ENCODE measurements at places on chromosomes 1 and 21. TPM values are rescaled to one million over a fixed set of nuclear protein-coding genes. Genes with fewer than 3 reads are reported as not detected.

- peaks cover 7% of the 10 kb centered on the region for H3K4me1 ChIP-seq
- no peak overlapping the region for H3K4me3 ChIP-seq
- H3K27ac ChIP-seq, result no peak overlapping the region
- peaks cover 11% of the 10 kb centered on the region for H3K27me3 ChIP-seq
These were observed 12.5 kb downstream of the SDC3 start for GRCh38 chr1:30895944-30896660.

- DNase-seq, result no peak
- no peak overlapping the region for H3K4me3 ChIP-seq
- H3K4me1 ChIP-seq, result no peaks in the 10 kb centered on the region
- no peak overlapping the region for H3K27ac ChIP-seq
These were observed 473.0 kb upstream of the VAMP3 start for GRCh38 chr1:7298145-7298544.

The CCNL2 gene
- total RNA-seq, result 266 TPM

DNA sequence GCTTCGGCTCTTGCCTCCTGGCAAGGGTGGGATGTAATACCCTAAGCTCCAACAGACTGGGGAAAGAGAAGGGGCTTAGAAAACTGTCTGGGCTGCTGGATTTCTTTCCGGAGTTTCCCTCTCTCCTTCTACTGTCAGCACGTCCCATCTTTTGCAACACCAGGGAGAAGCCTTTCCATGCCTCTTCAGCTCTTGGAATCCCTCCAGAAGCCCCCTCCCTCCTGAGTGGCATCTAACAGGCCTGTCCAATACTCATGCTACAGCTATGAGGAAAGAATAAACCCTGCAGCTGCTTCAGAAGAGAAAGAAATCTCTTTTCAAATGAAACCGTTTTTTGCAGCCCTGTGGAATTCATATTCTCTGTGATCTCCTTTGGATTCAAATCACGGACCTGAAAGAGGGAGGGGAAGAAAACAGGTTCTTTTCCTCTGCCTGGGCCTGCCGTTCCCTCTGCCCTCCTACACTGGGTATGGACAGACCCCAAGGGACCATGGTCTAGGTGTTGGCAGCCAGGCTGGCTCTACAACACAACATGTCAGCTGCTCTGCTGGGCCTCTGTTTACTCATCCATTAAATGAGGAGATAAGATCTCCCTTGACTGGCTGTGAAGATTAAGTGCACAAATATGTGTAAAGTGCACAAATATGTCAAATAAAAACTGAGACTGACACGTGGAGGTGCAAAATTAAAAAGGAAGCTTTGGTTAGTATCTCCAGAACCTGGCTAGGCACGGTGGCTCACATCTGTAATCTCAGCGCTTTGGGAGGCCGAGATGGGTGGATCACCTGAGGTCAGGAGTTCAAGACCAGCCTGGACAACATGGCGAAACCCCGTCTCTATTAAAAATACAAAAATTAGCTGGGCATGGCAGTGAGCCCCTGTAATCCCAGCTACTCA is 6.0 kb upstream of the CAPN2 start:
- peak overlapping the region; percentile 30 for H3K27ac ChIP-seq
- no peaks in the 10 kb centered on the region for H3K36me3 ChIP-seq
- H3K4me3 ChIP-seq, result no peak overlapping the region
- H3K27me3 ChIP-seq, result peaks cover 3% of the 10 kb centered on the region

DNA sequence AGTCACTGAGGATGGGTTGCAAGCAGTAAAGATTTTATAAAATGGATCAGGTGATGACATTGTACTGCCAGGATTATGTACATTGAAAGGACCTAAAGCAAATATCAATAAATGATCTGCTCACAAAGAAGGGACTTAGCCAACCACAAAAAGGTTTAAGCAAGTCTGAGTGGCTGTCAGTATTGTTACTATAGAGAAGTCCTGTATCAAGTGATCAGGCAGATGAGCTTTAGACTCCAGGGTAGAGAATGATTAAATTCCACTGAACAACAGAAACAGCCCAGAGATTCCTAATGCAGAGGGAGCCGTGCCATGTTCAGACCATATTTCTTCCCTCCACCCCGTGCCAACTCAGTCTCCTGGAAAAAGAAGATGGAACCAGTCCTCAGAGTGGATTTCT is 138.9 kb downstream of the SETD4 start:
- H3K4me1 ChIP-seq, result no peaks in the 10 kb centered on the region
- H3K27me3 ChIP-seq, result no peaks in the 10 kb centered on the region
- no peaks in the 10 kb centered on the region for H3K36me3 ChIP-seq
- no peak overlapping the region for H3K4me3 ChIP-seq

GRCh38 chr1:110243574-110243973 is 33.5 kb downstream of the KCNC4 start:
- DNase-seq, result no peak
- H3K36me3 ChIP-seq, result peaks cover 28% of the 10 kb centered on the region
- H3K4me3 ChIP-seq, result no peak overlapping the region
- H3K27me3 ChIP-seq, result peaks cover 18% of the 10 kb centered on the region
- peaks cover 28% of the 10 kb centered on the region for H3K4me1 ChIP-seq

- H3K36me3 ChIP-seq, result no peaks in the 10 kb centered on the region
- DNase-seq, result no peak
- H3K27ac ChIP-seq, result no peak overlapping the region
These were observed 6.3 kb upstream of the FOXD2 start for GRCh38 chr1:47431534-47431933.

DNA sequence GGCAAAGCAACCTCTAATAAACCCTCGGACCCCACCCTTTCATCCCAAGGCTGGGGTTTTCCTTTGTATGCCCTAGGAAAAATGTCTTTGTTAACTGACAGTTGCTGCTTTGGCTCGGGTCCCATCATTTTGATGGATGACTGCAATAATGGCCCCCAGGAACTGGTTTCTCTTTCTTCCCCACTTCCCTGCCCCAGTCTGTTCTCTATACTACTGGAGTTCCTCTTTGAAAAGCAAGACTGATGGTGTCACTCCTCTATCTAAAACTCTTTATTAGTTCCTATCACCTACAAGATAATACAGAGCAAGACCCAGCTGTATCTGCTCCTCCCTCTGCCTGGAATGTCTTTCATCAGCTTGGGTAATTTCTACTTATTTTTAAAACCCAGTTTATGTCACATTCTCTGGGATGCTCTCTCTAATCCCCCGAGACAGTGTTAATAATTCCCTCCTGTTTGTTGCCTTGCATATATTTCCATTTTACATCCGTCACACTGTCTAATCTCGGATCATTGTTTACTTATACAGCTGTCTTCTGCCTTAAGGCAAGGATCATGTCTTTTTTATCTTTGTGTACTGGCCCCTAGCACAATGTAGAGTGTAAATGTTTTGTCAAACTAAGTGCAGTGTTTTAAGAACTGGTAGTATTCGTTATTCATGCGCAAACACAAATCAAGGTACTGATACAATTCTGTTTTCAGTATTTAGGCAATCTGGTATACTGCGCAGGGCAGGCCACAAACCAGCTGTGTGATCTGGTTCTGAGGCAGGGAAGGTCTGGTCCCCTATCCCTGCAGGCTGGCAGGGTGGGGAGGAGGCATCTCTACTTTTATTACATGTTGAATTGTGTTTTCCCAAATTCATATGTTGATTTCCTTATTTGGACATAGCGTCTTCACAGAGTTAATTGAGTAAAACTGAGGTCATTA is 16.1 kb downstream of the SLAMF1 start:
- no peak overlapping the region for H3K4me3 ChIP-seq
- peaks cover 5% of the 10 kb centered on the region for H3K27me3 ChIP-seq
- H3K4me1 ChIP-seq, result peaks cover 4% of the 10 kb centered on the region
- DNase-seq, result no peak
- H3K27ac ChIP-seq, result no peak overlapping the region

The TMEM82 gene
- not detected for total RNA-seq

- peaks cover 8% of the 10 kb centered on the region for H3K27me3 ChIP-seq
- no peak overlapping the region for H3K27ac ChIP-seq
- peaks cover 53% of the 10 kb centered on the region for H3K4me1 ChIP-seq
- no peak overlapping the region for H3K4me3 ChIP-seq
- peaks cover 8% of the 10 kb centered on the region for H3K36me3 ChIP-seq
- DNase-seq, result no peak
These were observed 11.8 kb downstream of the LAPTM5 start for GRCh38 chr1:30745834-30746208.

DNA sequence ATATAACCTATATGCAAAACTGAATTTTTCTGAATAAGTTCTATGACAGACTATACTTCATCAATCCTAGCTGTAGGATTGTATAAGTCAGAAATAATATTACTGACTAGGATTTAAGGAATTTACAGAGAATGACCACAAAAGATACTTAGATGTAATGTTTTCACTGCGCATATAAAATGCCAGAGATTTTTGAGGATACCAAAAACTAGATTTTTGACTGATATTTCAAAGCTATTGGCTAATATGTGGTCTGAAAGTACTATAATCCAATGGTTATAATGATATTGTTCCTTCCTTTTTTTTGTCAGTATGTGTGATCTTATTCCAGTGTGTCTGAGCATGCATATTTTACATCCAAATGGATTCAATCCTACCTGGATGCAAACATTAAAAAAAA is 17.0 kb upstream of the IFI44L start:
- H3K4me3 ChIP-seq, result no peak overlapping the region
- no peak for DNase-seq
- no peaks in the 10 kb centered on the region for H3K36me3 ChIP-seq
- H3K27ac ChIP-seq, result no peak overlapping the region
- H3K4me1 ChIP-seq, result peaks cover under 1% of the 10 kb centered on the region

The FMN2 gene
- 2.6 TPM for total RNA-seq

GRCh38 chr1:231170875-231171274 is 9.0 kb downstream of the TRIM67 start:
- no peak overlapping the region for H3K4me3 ChIP-seq
- H3K27ac ChIP-seq, result no peak overlapping the region
- no peaks in the 10 kb centered on the region for H3K4me1 ChIP-seq
- DNase-seq, result no peak

DNA sequence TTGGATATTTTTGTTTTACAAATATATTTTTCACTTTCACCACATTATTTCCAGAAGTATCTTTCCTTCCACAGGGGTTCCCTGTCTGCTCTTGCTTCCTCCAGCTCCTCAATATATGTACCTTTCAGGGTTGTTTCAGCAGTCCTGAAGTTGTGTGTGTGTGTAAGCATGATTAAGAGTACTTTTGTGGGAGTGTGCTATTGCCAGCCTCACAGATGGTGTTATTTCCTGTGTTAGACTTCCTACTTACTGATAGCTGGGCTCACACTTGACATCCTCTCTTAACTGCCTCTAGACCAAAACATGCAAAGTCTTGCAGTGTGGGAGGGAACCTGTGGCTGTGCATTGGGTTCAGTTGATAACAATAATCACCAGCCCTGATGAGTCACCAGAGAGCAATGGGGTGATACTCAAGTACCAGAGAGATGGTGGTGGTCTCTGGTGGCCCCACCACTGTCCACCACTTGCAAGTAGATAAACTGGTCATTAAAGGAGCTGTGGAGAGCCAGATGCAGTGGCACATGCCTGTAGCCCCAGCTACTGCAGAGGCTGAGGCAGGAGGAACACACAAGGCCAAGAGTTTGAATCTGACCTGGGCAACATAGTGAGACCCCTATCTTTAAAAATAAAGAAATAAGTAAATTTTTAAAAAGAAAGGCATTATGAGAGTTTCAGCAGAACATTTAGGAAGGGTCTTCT is 126.7 kb downstream of the NR5A2 start:
- H3K27me3 ChIP-seq, result peaks cover 4% of the 10 kb centered on the region
- H3K36me3 ChIP-seq, result no peaks in the 10 kb centered on the region
- peak; percentile 11 for DNase-seq
- peak overlapping the region; percentile 69 for H3K27ac ChIP-seq
- H3K4me3 ChIP-seq, result no peak overlapping the region

DNA sequence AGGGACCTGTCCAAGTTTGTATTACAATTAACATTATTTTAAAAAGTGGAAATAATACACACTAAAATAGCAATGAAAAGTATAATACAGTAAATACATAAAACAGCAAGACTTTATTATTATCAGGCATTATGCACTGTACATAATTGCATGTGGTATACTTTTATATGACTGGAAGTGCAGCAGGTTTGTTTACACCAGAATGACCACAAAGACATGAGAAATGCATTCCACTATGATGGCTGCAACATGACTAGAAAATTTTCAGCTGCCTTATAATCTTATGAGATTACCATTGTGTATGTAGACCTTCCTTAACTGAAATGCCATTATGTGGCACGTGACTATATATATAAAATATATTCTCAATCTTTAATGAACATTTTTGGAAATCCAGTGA is 1699.6 kb downstream of the KCNT2 start:
- H3K36me3 ChIP-seq, result no peaks in the 10 kb centered on the region
- H3K4me3 ChIP-seq, result no peak overlapping the region
- no peaks in the 10 kb centered on the region for H3K27me3 ChIP-seq
- no peaks in the 10 kb centered on the region for H3K4me1 ChIP-seq
- H3K27ac ChIP-seq, result no peak overlapping the region
- no peak for DNase-seq

The LRRC3 gene
- 9.1 TPM for total RNA-seq

The S100A3 gene
- not detected for total RNA-seq

- peak within 1 kb of the TSS; percentile 49 for H3K27ac ChIP-seq
- H3K4me3 ChIP-seq, result no peak within 1 kb of the TSS
- H3K27me3 ChIP-seq, result no peaks in the 10 kb centered on the region
- peak; percentile 90 for DNase-seq
- peaks cover 6% of the 10 kb centered on the region for H3K36me3 ChIP-seq
These were observed at the start of the genes BLZF1 and NME7 for GRCh38 chr1:169367686-169368405. Gene BLZF1 (plus strand): TSS chr1:169368195. CDS start chr1:169369523, 1,328 bp downstream. Gene NME7 (minus strand): TSS chr1:169367797. CDS start chr1:169367710, 87 bp downstream.

GRCh38 chr1:162128693-162129356 is 59.3 kb downstream of the NOS1AP start:
- no peak overlapping the region for H3K27ac ChIP-seq
- DNase-seq, result no peak
- H3K4me1 ChIP-seq, result peaks cover 14% of the 10 kb centered on the region
- no peak overlapping the region for H3K4me3 ChIP-seq
- H3K36me3 ChIP-seq, result peaks cover 4% of the 10 kb centered on the region
- peaks cover 3% of the 10 kb centered on the region for H3K27me3 ChIP-seq

DNA sequence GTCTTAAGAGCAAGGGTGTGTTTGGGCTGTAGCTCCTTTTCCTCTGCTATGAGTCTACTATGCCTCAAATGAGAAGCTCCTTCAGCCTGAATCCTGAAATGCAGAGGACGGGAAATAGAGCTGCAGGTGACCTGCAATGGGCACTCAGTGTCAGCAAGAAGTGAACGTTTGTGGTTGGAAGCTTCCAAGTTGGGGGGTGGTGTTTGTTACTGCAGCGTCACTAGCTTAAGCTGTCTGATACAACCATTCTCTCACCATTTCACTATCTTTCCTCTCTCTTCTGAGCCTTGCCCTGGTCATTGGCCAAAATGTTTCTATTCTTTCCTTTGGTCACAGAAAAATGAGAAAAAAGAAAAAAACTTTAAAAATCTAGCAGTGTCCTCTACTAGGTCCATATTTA is 19.4 kb downstream of the TRIM67 start:
- H3K27me3 ChIP-seq, result peaks cover 1% of the 10 kb centered on the region
- no peaks in the 10 kb centered on the region for H3K36me3 ChIP-seq
- no peak overlapping the region for H3K4me3 ChIP-seq
- no peaks in the 10 kb centered on the region for H3K4me1 ChIP-seq

DNA sequence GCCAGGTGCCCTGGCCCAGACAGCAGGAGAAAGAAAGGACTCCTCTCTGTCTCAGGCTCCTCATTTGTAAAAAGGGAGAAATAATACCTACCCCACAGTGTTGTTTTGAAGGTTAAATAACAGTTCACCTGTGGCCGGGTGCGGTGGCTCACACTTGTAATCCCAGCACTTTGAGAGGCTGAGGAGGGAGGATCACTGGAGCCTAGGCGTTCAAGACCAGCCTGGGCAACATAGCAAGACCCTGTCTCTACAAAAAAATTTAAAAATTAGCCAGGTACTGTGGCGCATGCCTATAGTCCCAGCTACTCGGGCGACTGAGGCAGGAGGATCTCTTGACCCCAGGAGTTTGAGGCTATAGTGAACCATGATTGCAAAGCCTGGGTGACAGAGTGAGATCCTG is 2.5 kb upstream of the TMEM200B start:
- peaks cover 6% of the 10 kb centered on the region for H3K4me1 ChIP-seq
- H3K27ac ChIP-seq, result peak overlapping the region; percentile 57
- H3K36me3 ChIP-seq, result no peaks in the 10 kb centered on the region
- no peak for DNase-seq

The CATSPERE gene
- total RNA-seq, result 1.1 TPM

The ZBTB8B gene
- 0.92 TPM for total RNA-seq

Data from endothelial cell (in vitro differentiated cells).